ENCODE measurements at places on chromosomes 1 and 21.

DNA sequence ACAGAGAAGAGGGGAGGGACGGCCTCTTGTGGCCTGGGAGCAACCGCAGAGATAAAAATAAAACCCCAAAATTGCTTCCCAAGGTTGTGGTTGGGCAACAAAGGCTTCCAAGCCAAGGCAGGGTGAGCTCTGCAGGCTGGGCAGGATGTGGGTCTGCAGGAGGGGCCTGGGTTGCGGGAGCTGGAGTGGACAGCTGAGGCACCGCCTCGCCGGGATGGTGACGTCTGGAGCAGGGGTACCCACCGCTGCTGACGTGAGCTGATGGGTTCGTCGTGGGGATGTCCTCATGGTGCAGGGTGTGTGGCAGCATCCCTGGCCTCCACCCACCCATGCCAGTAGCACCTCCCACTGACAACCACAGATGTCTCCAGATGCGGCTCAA, 3.7 kb downstream of the AURKAIP1 start:
- no peak for DNase-seq

DNA sequence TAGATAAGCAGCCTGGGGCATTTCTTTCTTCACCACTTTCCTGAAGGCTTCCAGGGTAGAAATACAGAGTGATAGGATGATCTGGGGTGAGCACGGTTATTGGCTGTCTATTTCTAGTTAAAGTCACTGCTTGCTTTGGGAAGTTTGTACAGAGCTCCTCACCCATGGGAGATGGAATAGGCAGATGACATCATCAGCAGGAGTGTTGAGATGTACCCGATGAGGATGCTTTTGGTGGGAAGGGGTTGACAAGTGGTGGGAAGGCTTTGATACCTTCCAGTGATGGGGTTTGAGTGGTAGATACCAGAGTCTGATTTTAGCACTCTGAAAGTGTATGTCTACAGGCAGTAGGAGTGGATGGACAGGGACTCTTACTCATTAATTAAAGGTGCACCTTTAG, 112.6 kb downstream of the BRINP2 start:
- no peak for DNase-seq

- no peak for DNase-seq
These were observed 172.0 kb downstream of the HMCN1 start for GRCh38 chr1:185906186-185906585.

DNA sequence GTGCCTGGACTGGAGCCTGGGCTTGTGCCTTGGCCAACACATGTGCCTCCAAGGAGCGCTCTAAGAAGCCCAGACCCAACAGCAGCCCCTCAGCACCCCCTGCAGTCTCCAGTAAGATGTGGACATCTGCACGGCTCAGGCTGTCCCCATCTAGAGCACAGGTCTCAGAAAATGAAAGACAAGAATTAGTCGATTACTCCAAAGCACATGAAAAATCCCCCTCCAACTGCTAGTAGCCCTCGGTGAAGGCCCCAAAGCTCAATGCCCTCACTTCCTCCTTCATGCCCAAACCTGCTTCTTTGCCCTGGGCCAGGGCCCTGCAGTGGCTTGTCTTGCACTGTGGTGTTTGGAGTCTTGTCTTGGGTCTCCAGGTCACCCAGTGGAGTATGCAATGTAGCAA, 21.9 kb upstream of the ERO1B start:
- DNase-seq = no peak

DNA sequence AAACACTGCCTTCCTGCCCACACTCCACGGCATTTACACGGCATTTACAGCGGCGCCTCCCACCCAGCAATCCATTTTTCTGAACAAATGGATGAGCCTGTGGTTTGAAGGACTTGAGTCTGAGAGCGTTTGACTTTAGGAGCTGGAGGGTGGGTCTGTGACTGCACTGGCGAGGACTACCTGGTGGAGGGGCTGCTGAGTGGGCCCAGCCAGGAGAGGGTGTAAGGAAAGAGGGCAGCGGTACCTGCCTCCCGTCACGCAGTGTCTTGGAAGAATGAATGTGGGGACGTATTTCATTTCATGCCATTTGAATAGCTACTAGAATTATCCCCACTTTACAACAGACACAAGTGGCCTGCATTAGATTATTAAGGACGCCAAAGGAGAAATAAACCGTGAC, 62.9 kb downstream of the B3GALT5 start:
- DNase-seq = no peak

DNA sequence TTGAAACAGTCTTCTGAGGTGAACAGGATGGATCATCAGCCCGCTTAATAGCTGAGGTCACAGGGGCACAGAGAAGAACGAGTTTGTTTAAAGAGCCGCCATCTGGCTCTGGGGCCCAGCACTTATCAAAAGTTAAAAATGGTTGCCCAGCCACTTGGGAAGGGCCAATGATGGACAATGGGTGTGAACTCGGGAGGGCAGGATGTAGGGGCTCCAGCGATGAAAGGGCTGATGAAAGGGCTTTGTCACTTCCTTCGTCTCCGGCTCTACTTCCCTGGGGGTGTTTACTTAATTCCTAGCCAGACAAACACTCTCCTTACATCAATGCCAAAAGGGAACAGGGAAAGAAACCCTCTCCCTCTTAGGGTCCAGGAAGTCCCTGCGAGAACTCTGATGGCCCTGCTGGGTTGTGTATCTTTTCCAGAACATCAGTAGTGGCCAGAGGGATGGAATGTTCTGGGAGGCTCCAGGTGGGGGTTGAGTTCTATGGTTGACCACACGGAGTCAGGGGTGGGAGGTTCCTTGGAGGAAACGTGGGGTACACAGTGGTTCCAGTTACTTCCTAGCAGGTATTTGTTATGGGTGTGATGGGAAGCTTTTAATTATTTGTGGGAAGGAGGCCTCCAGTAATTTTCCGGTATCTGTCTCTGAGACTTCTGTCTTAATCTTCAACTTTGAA, 9.0 kb upstream of the ABCG1 start:
- no peak for DNase-seq

DNA sequence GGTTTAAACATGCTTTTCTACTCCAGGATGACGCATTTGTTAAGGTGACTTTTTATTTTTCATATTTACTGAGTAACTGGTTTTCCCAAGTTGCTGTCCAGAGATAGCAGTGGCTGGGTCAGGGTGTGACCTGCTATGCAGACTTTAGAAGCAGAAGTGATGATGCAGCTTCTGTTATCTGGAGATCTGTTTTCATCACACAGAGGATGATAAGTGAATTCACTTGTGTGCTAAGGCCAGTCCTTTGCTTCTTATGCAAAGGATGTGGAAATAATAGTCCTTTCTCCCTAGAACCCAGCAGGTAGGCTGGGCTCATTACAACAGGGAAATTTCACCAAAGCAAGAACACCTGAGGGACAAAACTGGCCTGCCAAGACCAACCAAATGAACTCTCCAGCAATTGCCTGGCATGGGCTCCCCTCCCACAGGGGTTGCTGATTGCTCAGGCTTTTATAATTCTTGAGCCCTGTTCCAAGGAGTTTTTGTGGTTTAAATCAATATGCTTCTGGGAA, 97.8 kb upstream of the LPGAT1 start:
- no peak for DNase-seq

- DNase-seq = no peak
These were observed 981.7 kb downstream of the TTLL7 start for GRCh38 chr1:83017276-83017675.
